Cardiac septum (tissue), 1 donor: ENCODE measurements at places on chromosomes 16 and 17.

DNA sequence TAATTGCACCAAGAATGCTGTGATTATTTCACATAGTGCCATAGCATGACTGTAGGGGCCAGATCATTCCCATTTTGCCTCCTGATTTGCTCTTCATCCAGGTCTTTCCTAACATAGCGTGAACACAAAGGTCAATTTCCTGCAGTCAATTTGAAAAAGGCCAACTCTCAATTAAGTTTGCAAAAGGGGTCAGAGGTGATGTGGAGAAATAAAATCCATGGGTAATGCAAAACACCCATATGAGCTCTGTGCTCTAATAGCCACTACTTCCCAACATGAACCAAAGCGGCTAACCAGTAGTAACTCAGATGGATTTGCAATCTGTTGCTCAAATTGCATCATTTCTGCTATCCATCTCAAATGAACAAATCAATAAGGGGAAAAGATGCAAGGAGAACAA is 275.5 kb upstream of the SOX9 start:
- DNase-seq: no peak

DNA sequence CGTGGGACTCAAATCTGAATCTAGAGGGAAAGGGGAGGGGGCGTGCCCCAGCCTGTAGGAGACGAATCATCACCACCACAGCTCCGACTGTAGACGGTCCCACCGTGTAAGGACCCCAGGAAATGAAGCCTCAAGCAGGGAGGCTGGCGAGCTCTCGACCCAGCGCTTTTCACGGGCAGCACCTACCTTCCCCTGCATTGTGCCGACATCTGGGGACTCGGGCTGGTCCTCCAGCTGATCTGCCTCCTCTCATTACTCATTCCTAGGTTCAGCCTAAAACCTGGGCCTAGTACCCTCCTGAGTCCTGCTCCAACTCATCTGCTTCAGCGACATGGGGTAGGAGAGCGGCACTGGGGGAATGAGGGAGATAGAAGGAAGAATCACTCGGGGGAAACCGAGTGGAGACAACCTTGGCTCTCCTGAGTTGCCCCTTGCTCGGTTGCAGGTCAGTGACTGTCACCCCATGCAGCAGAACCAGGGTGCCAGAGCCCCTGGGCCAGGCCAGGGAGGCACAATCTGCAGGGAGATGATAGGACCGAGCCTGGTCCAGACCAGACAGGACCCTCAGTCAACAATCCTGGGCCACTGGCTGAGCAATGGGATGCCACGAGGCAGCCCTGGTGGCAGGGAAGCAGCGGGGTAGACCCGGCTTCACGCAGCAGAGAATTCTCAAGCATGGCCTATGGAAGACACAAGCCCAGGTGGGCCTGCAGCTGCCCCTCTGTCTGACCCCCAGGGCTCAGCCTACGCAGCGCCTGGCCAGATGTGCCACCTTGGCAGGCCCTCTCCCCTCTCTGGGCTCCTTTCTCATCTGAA is 833 bp upstream of the BCAR1 start:
- DNase-seq: no peak

- no peak for DNase-seq
These were observed 7.5 kb upstream of the CES3 start for GRCh38 chr16:66953462-66954096.

- DNase-seq: no peak
These were observed 6.4 kb downstream of the CBLN1 start for GRCh38 chr16:49275050-49275730.

DNA sequence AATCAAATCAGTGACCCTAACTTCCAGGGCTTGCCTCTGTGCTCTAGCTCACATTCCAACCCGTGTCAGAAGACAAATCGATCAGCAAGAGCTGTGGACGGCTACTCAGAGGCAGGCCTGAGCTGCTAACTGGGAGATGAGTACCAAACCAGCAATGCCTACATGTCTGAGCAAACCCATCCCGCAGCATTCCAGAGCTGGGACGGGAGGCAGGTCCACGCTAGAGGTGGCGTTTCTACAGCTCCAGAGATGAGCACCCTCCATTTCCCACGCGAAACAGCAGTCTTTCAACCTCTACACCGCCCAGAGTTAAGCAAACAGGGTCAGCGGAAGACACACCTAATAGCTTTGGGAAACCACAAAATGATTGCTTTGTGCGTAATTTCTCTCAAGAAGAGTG is 6.5 kb downstream of the NXN start:
- DNase-seq: no peak

- DNase-seq: no peak
These were observed 3.2 kb downstream of the ACSF3 start for GRCh38 chr16:89096768-89097391.
